ENCODE measurements at places on chromosomes 5 and 9.

DNA sequence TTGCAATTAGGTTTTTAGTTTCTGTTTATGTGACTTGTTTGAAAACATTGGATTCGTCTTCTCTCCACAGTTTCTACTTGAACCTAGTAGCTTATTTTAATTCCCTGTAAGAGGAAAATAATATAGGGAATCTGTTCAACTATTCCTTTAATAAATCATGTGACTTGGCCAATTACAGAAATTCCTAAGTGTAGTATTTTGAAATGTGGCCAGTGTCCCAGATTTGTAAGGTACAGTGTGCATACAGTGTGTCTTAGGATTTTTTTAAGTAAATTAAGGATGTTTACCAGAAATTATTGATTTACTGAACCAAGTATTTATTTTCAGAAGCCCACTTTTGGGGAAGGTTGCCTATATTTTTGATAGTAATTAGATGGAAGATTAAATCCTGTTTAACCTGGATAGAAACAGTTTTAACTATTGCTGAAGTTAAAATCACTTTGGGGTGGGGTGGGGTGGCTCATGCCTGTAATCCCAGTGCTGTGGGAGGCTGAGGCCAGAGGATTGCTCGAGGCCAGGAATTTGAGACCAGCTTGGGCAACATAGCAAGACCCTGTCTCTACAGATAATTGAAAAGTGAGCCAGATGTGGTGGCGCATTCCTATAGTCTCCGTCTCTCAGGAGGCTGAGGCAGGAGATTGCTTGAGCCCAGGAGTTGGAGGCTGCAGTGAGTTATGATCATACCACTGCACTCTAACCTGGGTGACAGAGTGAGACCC is 36.9 kb downstream of the G3BP1 start:
- DNase-seq: no peak

- peak; percentile 18 for DNase-seq
Measured at GRCh38 chr9:78351816-78352215, 54.9 kb downstream of the PSAT1 start.

- no peak for DNase-seq
Measured at GRCh38 chr9:128296340-128297220, 20.5 kb downstream of the SWI5 start.

DNA sequence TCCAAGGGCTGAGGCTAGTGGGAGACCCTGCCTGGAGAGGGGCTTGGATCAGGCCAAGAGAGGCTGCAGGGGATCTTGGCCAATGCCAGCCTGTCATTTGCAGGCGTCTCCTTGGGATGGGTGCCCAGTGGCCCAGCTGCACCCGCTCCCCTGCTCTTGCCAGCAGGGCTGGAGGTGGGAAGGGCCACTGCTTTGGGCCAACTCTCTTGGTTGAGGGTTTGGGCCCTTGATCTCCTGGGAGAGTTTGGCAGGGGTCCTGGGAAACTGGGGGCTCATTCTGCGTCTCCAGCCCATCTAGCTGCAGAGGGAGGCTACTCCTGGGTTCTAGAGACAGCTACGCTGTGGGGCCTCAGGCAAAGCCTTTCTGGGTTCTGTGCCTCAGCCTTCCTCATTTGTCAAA is 10.5 kb downstream of the PSD2 start:
- no peak for DNase-seq

- DNase-seq: peak; percentile 5
Measured at GRCh38 chr9:7234144-7234543, 476.4 kb downstream of the KDM4C start.

DNA sequence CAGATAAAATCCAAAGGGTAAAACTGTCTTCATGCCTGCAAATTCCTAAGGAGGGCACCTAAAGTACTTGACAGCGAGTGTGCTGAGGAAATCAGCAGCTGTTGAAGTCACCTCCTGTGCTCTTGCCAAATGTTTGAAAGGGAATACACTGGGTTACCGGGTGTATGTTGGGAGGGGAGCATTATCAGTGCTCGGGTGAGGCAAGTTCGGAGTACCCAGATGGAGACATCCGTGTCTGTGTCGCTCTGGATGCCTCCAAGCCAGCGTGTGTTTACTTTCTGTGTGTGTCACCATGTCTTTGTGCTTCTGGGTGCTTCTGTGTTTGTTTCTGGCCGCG is 727 bp upstream of the ADRB2 start:
- no peak for DNase-seq

GRCh38 chr9:2815661-2816060 is 28.2 kb downstream of the PUM3 start:
- DNase-seq: no peak

DNA sequence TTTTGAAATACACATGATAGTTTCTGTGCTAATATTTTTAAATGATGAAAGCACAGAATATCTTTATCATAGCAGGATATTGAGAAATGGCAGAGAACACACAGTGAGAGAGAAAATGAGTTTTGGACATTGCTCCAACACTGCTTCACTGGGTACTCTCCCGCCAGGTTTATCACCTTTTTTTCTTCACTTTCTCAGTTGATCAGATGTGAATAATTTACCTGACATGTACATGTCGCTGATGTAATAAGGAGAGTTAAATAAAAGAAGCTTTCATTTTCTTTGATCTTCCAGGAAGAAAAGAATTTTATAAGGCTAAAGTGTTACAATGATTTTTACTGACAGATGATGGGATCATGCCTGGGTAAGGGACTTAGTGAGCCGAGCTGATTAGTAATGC is 134.5 kb downstream of the ALDH1A1 start:
- no peak for DNase-seq

GRCh38 chr9:7799944-7800285 is 337 bp upstream of the DMAC1 start:
- no peak for DNase-seq

DNA sequence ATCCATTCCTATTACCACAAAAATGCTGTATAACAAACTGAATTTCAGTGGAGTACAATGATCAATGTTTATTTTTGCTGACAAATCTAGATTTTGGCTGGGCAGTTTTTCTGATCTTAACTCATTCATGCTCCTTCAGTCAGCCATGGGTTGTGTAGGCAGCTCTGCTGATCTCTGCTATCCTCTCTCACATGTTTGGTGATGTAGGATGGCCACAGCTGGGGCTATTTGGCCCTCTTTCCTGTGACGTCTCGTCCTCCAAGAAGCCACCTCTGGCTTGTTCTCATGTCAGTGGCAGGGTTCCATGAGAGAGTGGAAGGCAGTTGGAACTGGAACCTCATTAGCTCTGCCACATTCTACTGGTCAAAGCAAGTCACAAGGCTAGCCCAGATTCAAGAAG is 8.9 kb downstream of the NLN start:
- no peak for DNase-seq

GRCh38 chr5:132086277-132086794 is 12.7 kb downstream of the CSF2 start:
- DNase-seq: no peak

DNA sequence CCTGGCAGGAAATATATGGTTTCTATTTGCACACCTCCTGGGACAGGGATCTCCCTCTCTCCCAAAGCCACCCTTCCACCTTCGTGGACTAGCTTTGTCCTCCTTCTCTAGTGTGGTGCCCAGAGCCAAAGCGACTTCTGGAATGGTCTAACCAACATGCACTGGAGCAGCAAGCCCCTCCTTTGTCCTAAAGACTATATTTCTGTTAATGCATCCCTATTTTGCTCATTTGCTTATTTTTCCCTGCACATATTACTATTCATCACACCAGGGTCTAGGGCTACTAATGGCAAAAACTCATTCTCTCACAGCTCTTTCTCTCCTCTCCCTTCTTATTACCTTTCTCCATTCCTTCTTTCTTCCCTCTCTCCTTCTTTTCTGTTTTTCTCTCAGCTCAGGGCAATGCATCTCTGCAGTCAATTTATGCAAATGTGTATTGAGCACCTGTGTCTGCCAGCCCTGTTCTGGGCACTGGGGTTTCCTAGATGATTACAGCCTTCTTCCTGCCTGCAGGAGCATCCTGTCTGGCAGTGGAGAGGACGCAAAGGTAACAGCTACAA is 2.8 kb upstream of the NEURL1B start:
- no peak for DNase-seq

- DNase-seq: no peak
Measured at GRCh38 chr5:156053056-156053455, 273.9 kb upstream of the SGCD start.

DNA sequence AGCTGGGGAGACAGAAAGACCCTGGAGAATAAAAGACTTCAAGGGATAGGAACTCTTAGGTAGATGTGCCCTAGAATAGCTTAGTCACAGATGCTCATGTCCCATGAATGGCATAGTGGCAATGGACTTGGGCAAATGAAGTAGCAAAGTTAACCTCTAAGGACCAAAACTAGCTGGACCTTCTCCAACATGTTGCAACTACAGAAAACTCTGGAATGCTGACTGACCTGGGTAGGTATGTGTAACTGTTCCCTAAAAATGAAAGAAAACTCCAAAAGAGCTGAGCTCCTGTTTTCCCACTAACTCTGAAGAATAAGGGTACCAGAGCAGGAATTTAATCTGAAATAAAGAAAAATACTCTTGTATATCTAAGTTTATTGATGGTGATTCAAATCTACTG is 12.5 kb upstream of the LPAR1 start:
- DNase-seq: no peak

GRCh38 chr5:74673011-74673790 is 11.8 kb upstream of the HEXB start:
- DNase-seq: peak; percentile 39

DNA sequence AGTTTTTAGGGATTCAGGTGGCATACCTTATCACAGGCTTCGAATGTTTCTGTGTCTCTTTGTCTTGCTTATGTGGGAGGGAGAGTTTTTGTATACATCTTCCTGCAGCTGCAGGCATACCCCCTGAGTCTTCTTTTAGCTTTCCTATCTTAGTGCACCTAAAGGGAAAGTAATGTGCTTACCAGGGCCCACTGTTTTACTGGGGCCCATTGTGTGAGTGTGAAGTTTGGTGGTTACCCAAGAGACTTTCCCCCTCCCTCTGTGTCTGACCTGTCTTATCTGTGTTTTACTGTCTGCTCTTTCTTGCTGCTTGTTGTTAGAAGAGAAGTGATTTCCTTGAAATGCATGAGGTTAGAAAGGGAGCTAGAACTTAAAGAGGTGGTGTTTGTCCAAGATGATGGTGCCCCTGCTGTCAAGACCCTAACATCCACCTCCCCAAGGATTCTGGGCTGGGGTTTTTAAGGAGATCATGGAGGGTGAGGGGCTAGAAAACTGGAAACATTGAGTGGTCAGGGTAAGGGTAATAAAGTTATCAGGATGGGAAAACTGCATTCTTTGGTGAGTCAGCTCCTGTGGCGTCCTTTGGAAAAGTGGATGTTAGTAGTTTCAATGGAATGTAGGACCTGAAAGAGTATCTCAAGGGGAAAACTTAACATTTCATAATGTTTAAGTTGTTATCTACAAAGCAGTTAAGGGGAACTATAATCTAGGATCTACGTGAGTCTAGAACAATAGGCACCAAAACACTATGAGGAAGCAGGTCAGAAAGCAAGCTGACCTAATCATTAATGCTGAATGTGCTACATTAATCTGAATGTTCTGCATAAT is 583.5 kb upstream of the TUSC1 start:
- no peak for DNase-seq

GRCh38 chr9:125312411-125312810 is 50.8 kb downstream of the GAPVD1 start:
- no peak for DNase-seq

- peak; percentile 18 for DNase-seq
Measured at GRCh38 chr5:127031147-127031862, 947 bp upstream of the MARCHF3 start.

GRCh38 chr9:137023157-137023556 is 4.9 kb downstream of the ABCA2 start:
- no peak for DNase-seq

GRCh38 chr5:31936683-31937082 is 237.4 kb downstream of the GOLPH3 start:
- DNase-seq: no peak

- no peak for DNase-seq
Measured at GRCh38 chr9:95511616-95511931, 5.2 kb downstream of the PTCH1 start.

DNA sequence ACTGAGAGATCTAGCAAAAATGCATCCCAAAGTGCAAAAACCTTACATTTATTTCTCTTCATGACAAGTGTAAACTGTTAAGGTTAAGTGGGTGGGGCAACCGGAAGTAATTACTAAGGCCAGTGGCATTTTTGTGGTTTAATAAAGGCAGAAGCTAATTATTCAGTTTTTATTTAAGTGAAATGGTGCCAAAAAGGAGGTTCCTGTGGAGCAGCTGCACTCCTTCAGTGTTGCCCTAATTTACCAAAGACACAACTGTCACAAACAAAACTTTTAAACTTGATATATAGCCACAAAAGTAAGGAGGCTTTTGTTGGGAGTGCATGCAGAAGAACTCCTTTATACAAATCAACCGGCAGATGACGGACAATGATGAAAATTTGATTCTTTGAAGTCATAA is 81.6 kb downstream of the NDUFS4 start:
- no peak for DNase-seq

DNA sequence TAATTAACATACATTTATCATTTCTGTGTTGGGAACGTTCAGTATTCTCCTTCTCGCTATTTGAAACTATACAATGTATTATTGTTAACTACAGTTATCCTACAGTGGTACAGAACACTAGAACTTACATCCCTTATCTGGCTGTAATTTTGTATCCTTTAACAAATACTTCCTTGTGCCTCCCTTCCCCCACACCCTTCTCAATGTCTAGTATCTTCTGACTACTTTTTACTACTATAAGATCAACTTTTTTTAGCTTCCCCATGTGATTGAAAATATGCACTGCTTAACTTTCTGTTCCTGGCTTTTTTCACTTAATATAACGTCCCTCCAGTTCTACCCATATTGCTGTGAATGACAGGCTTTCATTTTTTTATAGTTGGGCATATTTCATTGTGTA is 253.5 kb downstream of the RAB3C start:
- DNase-seq: no peak

DNA sequence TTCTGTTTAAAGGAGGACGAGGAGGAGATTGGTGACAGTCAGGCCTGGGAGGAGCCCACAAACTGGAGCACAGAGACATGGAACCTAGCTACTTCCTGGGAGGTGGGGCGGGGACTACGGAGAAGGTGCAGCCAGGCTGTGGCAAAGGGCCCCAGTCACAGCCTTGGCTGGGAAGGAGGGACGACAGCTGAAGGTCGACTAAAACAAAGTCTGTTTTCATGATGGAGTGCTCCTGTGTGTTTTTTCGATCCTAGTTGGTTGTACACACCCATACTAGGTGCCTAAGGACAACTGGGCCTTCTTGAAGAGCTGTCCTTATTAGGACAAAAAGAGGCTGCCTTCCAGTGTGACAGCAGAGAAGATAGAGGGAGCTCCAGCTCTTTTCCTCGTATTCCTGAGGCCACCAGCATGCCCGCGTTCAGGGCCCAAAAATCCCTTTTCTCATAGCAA is 2.9 kb downstream of the CCDC107 start:
- no peak for DNase-seq
